Stimulated activated CD4-positive, alpha-beta T cell treated with anti-CD3 and anti-CD28 coated beads, Interleukin-4, amount 100 ng/mL, for 1 hour (primary cell): ENCODE measurements at places on chromosomes 6 and 20.
A peak's percentile ranks its signal among the peaks of the same experiment; 100 is the strongest.

- no peak for DNase-seq
Observed at GRCh38 chr6:2412731-2413130, 167.3 kb upstream of the GMDS start.

DNA sequence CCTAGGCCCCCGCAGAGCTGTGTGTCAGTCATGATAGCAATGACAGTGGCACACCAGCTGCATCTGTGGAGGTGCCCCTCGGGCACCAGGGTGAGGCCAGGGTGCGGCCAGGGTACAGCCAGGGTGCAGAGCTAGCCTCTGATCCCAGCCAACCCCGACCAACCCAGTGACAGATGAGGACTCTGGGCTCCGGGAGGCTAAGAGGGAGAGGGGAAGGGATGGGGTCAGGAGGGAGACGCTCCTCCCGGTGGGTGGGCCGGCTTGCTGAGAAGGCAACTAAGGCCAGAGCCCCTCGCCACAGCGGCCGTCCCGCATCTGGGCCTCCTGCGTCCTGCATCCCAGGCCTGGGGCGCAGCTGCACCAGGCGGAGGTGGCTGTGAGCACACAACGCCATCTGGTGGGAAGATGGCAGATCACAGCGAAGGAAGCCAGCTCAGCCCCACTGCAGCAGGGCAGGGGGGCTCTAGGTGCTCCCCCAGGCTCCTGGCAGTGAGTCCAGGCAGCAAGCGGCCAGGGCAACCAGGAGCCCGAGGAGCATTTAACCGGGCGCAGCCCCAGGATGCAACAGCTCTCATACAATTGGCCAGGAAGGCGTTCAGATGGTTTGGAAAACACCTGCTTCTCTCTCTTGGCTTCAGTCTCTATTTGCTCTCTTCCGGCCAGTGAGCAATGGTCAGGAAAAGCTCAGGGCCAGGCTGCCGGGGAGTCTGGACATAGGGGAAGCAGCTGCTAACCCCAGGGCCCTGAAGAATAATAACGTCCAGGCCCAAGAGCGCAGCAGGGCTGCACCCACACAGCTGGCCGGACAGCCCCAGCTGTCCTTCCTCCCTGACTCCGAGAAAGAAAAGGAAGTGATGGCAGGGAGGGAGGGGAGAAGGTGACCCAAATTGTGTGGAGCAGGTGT, 169.4 kb downstream of the TAF4 start:
- peak; percentile 10 for DNase-seq

GRCh38 chr6:163772701-163773100, 358.2 kb downstream of the QKI start:
- no peak for DNase-seq

GRCh38 chr6:144561455-144562043, 276.4 kb downstream of the UTRN start:
- no peak for DNase-seq

DNA sequence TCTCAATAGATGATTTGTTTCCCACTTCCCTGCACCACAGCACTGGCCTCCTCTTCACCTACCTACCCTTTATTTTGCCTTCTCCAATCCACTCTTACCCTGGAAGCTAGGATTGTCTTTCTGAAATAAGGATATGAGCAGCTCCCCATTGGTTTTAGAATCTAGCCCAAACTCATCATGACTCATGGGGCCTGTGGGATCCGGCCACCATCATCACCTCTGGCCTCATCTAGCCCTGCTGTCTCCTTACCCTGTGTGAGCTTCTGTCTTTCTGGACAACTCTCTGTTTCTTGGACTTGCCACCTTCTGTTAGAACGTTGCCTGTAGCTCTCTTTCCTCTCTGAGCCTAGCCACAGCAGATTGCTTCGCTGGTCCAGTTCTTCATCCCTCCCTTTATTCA, 277.1 kb downstream of the PAX1 start:
- DNase-seq, result no peak

GRCh38 chr20:63225082-63225454, 9.1 kb upstream of the YTHDF1 start:
- DNase-seq, result no peak

DNA sequence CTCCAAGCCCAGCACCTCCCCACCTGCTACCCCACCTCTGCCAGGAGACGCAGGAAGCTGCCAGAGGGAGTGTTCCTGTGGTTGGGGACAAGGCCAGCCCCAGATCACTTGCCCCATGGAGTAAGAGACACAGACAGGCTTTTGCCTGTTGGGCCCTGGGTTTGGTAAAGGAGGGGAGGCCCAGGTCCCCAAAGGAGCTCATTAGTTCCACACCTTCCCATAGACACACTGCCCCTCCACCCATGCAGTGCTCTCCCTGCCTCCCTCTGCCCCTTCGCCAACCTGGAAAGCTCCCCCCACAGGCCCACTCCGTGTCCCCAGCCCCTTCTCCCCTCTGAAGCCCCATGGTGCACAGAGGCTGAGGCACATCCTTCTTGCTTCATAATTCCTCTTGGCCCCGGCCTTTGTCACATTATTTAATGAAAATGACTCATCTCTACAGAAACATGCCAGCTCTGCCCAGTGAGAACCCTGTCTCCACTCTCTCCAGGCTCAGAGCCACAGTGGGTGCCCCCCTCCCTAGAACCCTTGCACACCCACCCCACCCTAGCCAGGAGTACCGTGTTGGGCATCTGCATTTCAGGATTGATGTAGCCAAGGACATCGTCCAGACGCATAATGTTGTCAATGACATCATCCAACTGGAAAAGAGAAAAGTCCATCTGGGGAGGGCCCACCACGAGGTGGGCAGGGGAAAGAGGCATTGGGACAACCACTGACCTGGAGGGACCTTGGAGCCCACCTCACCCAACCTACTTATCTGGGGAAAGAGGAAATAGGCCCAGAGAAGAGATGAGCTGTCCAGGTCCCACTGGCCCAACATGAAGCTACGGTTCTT, 46.0 kb downstream of the TFEB start:
- DNase-seq, result no peak

- no peak for DNase-seq
Observed at GRCh38 chr6:125222531-125223455, 69.2 kb downstream of the TPD52L1 start.

GRCh38 chr6:97449444-97449966, 166.5 kb upstream of the MMS22L start:
- DNase-seq, result no peak

GRCh38 chr20:60007464-60007863, 49.2 kb downstream of the CDH26 start:
- DNase-seq, result no peak
